ENCODE measurements at places on chromosomes 6 and 20. TPM values are rescaled to one million over a fixed set of nuclear protein-coding genes. Genes with fewer than 3 reads are reported as not detected.

The AGER gene
- total RNA-seq, result 20.7 TPM

DNA sequence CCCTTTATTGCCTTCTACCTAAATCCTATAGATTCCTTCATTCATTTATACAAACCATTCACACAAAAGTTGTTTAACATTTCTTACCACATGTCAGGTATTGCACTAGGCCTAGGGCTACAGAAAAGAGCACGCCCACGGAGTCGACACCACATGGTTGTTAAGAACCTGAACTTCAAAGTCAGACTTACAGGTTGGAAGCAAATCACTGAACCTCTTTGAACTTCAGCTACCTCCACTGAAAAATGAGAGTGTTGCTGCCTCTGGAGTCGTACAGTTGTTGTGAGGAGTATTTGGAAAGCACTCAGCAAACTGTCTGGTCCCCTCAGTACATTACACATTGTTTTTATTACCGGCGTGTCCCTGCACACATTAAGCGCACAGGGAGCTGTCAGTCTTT, 3.3 kb upstream of the SLPI start:
- no peak overlapping the region for H3K27ac ChIP-seq
- H3K36me3 ChIP-seq, result no peaks in the 10 kb centered on the region
- H3K4me3 ChIP-seq, result no peak overlapping the region
- peaks cover 25% of the 10 kb centered on the region for H3K27me3 ChIP-seq
- peak; percentile 40 for DNase-seq

GRCh38 chr6:17902974-17903373, 84.5 kb downstream of the KIF13A start:
- H3K27ac ChIP-seq, result no peak overlapping the region
- no peaks in the 10 kb centered on the region for H3K36me3 ChIP-seq
- H3K4me1 ChIP-seq, result peaks cover 9% of the 10 kb centered on the region
- peaks cover 22% of the 10 kb centered on the region for H3K27me3 ChIP-seq

- H3K4me3 ChIP-seq, result no peak overlapping the region
- no peak overlapping the region for H3K27ac ChIP-seq
- H3K27me3 ChIP-seq, result peaks cover 37% of the 10 kb centered on the region
- no peaks in the 10 kb centered on the region for H3K36me3 ChIP-seq
- no peak for DNase-seq
- peaks cover 1% of the 10 kb centered on the region for H3K4me1 ChIP-seq
Observed at GRCh38 chr6:43972179-43972912, 154.9 kb downstream of the MRPL14 start.

- H3K27ac ChIP-seq, result peak overlapping the region; percentile 91
- H3K27me3 ChIP-seq, result no peaks in the 10 kb centered on the region
- peaks cover 19% of the 10 kb centered on the region for H3K4me1 ChIP-seq
- no peak for DNase-seq
- H3K4me3 ChIP-seq, result peak overlapping the region; percentile 88
Observed at GRCh38 chr20:36835025-36835424, 40.9 kb upstream of the TLDC2 start.

DNA sequence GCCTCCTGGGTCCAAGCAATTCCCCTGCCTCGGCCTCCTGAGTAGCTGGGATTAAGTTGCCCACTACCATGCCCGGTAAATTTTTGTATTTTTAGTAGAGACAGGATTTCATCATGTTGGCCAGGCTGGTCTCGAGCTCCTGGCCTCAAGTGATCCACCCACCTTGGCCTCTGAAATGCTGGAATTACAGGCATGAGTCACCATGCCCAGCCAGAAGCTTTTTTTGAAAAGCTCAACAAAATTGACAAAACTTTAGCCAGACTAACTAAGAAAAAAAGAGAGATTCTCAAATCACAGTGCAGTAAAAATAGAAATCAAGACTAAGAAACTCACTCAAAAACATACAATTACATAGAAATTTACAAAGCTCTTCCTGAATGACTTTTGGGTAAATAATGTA, 420.6 kb downstream of the COL12A1 start:
- no peak overlapping the region for H3K4me3 ChIP-seq
- DNase-seq, result no peak
- H3K4me1 ChIP-seq, result no peaks in the 10 kb centered on the region
- H3K36me3 ChIP-seq, result no peaks in the 10 kb centered on the region
- no peak overlapping the region for H3K27ac ChIP-seq
- H3K27me3 ChIP-seq, result no peaks in the 10 kb centered on the region

GRCh38 chr6:36826520-36827227, 12.6 kb downstream of the CPNE5 start:
- H3K4me3 ChIP-seq, result no peak overlapping the region
- no peak for DNase-seq
- H3K36me3 ChIP-seq, result no peaks in the 10 kb centered on the region
- H3K27me3 ChIP-seq, result peaks cover 6% of the 10 kb centered on the region
- peaks cover 19% of the 10 kb centered on the region for H3K4me1 ChIP-seq
